CD4-positive, alpha-beta T cell (primary cell): ENCODE measurements at places on chromosomes 1 and 21.

GRCh38 chr21:18138507-18138906 is 106.1 kb upstream of the CHODL start:
- DNase-seq, result no peak

GRCh38 chr1:63772876-63773275 is 941 bp upstream of the ROR1 start:
- no peak for DNase-seq

DNA sequence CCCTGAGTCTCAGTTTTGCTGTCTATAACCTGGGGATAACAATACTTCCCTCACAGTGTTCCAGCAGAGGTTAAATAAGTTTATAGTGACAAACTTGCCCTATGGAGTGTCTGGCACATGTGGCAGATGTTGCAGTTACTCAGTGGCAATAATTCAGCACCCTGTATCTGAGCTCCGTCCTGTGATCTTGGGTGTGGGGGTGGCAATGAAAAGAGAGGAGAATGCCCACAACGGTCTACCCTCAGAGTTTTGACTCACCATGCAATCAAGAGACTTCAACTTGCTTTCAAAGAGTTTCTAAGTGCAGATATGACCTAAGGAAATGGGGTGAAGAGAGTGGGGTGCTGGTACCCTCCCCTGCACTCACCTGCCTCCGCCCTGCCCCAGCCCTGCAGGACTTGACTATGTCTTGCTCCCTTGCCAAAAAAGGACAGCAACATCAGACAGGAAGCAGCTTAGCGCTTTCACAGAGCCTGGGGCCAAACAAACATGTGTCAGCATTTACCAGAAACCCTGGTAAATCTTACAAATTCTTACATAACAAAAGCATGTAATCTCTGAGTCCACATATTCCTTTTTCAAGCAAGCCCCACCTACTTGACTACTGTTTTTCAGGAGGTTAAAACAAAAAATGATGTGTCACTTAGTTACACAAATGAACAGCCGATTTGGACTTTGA is 185.1 kb upstream of the CAMK1G start:
- no peak for DNase-seq

DNA sequence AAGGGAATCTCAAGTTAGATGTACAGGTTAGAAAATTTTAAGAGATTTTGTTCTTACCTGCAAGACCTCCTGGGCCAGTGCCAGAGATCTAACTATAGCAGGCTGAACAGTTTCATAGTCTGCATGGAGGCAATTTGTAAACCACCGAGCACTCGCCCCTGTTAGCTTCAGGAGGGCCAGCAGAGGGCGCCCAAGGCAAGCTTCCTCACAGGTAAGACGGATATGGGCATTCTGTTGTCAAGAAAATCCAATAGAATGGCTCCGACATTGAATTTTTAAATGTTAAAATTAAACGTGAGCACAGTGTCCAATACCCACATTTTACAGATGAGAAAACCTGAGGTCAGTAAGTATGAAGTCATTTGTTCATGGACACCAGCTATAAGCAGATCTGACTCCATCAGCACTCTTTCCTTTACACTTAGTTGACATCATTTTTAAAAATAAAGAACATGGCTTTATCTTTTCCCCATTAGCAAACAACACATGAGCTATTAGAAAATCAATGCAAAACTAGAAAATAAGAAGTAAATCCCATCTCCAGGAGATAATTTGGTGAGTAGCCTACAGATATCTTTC is 2.2 kb downstream of the REG4 start:
- DNase-seq, result peak; percentile 82

- no peak for DNase-seq
Observed at GRCh38 chr1:156937883-156938282, 17.5 kb downstream of the LRRC71 start.

- DNase-seq, result no peak
Observed at GRCh38 chr21:14850394-14850793, 214.4 kb downstream of the NRIP1 start.

DNA sequence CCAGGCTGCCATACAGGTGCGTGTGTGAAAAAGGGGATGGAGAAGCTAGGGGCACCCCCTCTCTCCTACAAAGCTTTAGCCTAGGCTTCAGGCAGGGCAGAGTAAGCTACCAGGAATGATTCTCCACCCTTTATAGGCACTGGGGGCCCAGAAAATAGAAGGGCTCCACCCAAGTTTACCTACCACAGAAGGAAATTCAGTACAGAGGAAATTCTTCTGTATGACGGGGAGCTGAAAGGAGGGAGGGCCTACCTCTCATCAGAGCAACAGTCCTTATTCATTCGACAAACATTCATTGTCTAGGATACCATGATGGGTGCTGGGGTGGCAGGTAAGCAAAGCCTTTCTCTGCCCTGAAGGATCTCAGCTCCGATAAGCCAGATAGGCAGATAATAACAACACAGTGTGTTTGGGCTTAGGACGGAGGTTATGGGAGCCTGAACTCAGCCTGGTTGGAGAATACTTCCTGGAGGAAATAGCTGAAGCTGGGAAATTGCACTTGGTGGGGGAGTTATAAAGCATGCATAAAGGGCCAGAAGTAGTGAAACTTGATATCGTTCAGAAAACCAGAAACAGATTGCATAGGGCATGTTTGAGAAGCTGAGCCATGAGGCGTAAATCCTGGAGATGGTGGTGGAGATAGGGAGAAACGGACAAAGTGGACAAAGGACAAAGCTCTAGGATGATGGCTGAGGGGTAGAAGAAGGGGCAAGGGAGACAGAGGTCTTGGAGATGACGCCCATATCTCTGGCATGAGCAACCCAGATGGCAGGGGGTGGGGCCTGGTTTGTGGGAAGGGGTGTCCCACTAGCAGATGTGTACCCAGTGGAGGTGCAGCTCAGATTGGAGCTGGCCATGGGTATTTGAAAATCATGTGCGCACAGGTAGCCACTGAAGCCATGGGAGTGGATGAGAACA is 5.3 kb upstream of the P3R3URF start:
- no peak for DNase-seq

- no peak for DNase-seq
Observed at GRCh38 chr1:204696606-204697005, 11.1 kb upstream of the LRRN2 start.

- DNase-seq, result no peak
Observed at GRCh38 chr1:207097871-207098324, 6.1 kb upstream of the C4BPA start.

DNA sequence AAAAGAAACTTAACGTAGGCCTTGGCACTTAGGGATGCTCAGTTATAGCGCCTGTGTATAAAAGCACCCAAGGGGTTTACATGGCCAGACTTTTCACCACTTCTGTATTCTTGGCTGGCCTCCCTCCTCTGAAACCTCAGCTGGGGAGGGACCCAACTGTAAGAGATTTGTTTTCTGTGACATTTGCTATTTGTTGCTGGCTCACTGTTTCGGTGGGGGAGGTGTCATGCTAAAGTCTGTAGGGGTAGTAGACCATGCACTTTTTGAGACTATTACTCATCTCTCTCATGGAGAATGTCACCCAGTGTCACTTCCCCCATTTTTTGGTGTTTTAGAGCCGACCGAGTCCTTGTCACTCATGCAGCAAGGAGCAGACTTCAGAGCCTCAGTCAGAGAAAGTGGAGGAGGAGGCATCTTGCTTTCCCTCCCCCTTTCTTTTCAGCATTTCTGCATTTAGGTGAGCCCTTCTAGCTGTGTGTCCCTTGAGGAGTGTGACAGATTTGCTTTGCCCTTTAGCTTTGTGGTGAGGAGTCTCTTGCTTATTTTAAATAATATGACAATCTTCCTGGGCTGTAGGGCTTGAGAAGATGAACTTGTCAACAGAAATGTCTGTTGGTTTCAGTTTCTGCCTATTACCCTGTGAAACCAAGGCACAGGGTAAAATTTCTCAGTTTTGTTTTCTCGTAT is 160.1 kb downstream of the FASLG start:
- DNase-seq, result no peak

- no peak for DNase-seq
Observed at GRCh38 chr1:112633628-112634027, 14.0 kb downstream of the CAPZA1 start.
